ENCODE measurements at places on chromosomes 3 and 15.

DNA sequence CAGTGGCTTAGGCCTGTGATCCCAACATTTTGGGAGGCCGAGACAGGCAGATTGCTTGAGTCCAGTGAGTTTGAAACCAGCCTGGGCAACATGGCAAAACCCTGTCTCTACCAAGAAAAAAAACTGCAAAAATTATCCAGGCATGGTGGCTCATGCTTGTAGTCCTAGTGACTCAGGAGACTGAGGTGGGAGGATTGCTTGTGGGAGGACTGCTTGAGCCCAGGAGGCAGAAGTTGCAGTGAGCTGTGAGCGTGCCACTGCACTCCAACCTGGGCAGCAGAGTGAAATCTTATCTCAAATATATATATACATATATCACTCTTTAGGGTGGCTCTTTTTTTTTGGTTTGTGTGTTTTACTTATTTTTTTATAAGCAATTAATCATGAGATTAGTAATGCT lies 83.7 kb upstream of the WDR72 start:
- no peak for DNase-seq

DNA sequence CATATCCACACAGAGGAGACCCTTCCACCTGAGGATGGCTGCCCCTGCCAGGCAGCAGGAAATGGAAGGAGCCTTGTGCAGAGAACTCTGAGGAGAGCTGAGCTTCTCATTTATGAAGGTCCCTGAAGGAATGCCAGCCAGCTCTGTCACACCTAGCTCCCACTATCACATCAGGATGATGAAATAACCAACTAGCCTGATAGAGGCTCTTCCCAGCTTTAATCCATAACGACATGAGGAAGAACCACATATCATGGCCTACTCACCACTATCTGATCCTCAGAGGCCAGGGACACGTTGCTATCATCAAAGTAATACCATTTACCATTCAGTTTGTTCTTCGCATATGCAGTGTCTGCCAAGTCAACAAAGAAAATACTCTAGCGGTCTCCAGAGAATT lies 1.5 kb upstream of the C3orf62 start:
- no peak for DNase-seq

GRCh38 chr15:66454143-66454542 lies 43.4 kb downstream of the SNAPC5 start:
- DNase-seq: no peak

- DNase-seq: no peak
These were observed 9.0 kb downstream of the COL6A5 start for GRCh38 chr3:130354430-130354829.

DNA sequence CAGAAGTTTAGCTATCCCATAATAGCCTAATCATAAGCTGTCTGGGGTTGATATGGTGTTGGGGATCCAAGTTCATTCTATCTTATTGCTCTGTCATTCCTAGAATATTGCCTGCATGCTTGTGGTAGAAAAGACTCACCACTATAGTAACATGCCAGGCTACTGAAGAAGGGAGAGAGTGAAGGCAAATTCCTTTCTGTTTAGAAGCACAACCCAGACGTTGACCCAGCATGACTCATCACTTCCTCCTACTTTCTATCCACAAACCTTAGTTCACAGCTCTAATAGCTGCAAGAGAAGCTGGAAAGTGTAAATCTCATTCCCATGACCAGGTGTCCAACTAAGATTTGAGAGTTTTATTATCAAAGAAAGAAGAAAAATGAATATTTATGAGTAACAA lies 57.8 kb upstream of the NMD3 start:
- peak; percentile 94 for DNase-seq

DNA sequence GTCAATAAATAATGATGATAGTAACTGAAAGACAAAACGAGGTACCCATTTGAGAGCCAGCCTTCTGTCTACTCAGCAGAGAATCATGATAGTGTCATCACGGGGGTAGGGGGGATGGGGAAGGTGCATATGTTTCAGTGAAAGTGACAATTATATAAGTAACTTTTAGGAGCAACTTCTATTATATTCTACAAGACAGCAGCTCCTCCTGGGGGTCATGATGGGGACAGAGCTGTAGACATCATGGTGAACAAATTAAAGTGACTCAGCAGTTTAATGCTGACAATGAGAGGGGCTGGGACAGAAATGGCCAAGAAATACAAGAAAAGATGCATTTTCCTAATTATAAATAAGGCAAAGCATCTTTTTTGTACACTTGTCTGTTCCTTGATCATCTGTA lies 11.8 kb downstream of the CAPN3 start:
- peak; percentile 35 for DNase-seq

GRCh38 chr15:85748176-85748575 lies 46.5 kb downstream of the KLHL25 start:
- DNase-seq: no peak

GRCh38 chr3:27312044-27312668 lies 57.0 kb downstream of the NEK10 start:
- DNase-seq: peak; percentile 83

DNA sequence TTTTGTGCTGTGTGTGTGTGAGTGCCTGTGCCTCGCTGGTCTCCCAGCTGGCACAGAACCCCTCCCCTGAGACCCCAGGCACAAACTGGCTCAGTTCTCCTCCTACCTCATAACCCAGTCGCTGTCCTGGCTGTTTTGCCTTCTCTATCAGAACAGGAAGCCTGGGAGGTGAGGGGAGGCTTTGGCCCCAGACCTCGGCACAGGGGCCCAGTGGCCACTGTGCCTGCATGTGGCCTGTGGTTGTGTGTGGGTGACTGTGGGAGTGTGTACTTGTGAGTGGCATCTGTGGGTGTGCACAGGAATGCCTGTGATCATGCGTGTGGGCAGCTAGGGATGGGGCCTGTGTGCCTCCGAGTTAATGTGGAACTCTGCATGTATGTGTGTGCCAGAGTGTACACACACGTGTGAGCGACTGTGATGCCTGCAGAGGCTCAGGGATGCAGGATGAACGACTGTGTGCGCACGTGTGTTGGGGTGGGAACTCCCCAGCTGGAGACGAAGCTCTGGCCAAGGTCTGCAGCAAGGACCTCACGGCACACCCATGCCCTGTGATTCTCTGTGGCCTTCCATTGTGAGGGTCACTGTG lies 32.3 kb downstream of the PSTPIP1 start:
- no peak for DNase-seq

GRCh38 chr3:2516762-2517441 lies 418.2 kb downstream of the CNTN4 start:
- no peak for DNase-seq

DNA sequence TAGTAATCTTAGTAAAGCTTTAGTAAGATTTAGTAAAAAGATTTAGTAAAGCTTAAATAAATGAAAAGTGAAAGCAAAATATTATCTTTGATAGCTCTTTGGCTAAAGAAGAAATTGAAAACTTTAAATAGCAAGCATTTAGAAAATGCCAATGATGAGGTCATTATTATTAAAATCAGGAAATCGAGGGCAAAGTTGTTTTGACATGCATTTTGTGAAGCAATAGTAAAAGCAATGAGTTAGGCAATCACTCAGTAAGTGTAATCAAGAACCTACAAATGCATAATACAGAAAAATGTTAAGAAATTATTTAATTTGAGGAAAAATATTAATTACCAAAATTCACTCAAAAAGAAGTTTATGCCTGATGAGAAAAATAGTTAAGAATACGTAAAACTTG lies 280.3 kb upstream of the MME start:
- DNase-seq: peak; percentile 40

All from mesenchymal stem cell (in vitro differentiated cells and primary cell).